ENCODE measurements at places on chromosomes 5 and 9.

- no peak for DNase-seq
Observed at GRCh38 chr9:132531710-132532570, 50.5 kb upstream of the BARHL1 start.

GRCh38 chr9:107952773-107953172, 463.2 kb upstream of the KLF4 start:
- no peak for DNase-seq

- no peak for DNase-seq
Observed at GRCh38 chr5:151682751-151683331, 3.9 kb downstream of the SPARC start.

GRCh38 chr9:19101203-19101602, 1.5 kb downstream of the HAUS6 start:
- DNase-seq, result no peak

- DNase-seq, result no peak
Observed at GRCh38 chr9:106438928-106439327, 424.0 kb upstream of the ZNF462 start.

DNA sequence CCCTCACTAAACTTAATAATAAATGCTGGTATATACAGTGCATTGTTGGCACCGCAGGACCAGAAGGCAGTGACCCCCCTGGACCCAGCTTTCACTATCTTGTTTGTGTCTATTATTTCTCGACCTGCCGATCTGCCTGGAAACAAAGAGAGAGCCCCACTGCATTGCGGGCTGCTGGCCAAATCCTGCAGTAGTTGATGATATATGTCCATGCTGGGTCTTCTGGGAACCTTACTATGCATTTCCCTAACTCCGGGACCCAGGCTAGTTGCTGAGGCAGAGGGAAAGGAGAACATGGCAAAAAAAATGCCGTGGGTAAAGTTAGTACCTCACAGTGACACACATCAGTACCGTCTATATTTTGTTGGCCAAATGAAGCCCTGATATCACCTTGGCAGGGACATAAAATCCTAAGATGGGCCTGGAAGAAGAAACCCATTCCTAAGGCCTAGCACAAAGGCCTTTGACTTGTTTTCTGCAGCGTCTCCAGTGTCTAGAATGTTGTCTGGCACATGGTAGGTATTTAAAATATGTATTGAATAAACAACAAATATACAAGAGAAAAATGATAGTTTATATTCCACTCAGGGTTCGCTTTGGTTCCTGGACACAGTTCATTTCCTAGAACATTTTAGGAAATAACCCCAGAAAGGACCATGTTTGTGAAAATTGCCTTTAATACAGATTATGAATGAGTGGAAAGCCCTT, 46.1 kb downstream of the NMUR2 start:
- no peak for DNase-seq

GRCh38 chr5:113487781-113488644, at the start of gene MCC:
MCC (minus strand) TSS chr5:113488453.
- DNase-seq, result peak; percentile 18

- DNase-seq, result peak; percentile 2
Observed at GRCh38 chr5:137695651-137696428, 40.0 kb downstream of the KLHL3 start.

GRCh38 chr5:8114597-8115266, 245.8 kb downstream of the MTRR start:
- no peak for DNase-seq

GRCh38 chr5:38543886-38544285, 12.6 kb downstream of the LIFR start:
- DNase-seq, result no peak

DNA sequence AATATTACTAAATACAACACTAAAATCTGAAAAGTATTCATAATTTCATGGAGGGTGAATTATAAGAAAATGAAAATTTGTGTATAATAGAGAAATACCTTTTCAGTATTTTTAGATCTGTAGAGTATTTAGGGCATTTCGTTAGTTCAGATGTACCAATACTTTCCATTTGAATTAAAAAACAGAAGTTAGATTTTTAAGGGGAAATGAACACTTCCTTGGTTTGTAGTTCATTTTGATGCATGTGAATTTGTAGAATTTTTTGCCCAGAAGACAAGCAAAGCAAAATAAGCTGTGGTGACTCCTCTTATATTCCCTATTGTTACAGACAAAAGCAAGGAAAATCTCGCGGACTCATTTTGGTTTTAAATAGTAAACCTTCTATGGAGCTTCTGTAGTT, 209.0 kb upstream of the RPS23 start:
- DNase-seq, result no peak

DNA sequence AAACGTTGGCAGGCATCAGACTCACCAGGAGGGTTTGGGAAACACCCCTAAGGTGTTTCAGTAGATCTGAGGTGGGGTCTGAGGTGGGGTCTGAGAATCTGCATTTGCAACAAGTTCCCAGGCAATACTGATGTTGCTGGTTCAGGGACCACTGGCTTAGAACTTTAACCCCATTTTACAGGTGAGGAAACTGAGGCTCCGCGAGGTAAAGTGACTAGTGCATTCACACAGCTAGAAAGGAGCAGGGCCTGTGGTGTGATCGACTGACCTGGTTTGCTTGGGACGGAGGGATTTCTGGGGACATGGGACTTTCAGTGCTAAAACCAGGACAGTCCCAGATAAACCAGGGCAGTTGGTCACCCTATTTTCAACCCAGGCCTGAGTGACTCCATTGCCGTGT, 81.4 kb upstream of the ZNF618 start:
- DNase-seq, result no peak

- no peak for DNase-seq
Observed at GRCh38 chr5:58317808-58318207, 142.1 kb downstream of the PLK2 start.

GRCh38 chr9:137759649-137760321, 117.8 kb upstream of the CACNA1B start:
- no peak for DNase-seq

DNA sequence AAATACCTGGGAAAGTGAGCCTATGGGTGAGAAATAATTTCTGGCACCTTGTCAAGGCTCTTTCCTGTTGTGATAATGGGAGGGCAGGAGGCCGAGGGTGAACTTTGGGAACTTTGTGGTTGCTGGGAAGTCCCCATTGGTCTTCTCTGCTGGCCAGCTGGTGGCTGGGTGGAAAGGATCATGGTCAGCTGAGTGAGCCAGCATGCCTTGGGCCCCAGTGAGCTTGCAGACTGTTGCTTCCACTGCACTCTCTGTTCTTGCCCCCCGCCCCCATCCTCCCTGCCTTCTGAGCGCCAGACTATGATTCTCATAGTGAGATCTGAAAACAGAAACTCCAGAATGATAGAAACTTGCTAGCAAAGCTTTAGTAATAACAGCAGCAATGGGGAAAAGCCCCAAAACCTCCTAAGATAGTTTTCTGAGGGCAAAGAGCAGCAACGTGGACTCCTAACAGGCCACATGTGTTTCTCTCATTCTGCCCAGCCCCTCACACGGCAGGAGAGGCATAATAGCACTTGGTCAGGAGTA, 139.2 kb upstream of the SMARCA2 start:
- no peak for DNase-seq

DNA sequence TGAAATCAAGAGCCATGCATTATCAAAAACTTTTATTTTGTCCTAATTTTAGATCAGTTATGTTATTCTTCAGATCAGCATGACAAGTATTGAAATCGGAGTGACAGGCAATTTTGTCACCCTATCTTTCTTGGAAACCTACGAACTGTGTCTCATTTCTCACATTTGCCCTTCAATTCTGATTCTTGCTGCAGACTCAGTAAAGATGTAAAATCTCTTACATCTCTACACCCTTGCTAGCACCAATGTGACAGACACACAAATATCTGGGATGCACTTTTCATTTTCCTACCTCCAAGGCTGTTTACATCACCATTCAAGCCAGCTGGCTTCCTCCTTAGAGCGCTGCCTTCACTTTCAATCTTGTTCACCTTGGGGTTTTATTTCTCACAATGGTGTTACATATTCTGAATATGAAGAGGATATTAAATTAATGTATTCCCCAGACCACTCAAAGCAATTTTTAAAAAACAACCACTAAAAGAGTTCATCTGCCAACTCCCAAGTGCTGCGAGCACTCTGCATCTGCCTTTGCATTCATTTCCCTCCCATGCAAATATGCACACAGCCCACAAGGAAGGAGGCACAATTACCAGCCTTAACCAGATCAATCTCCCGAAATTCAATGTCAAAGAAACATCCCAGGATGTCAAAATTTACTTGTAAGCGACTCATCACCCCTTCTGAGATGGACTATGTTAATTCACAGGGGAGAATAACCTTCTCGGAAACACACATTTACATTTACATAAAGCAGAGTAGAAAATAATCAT, 164.3 kb downstream of the ENC1 start:
- no peak for DNase-seq

- no peak for DNase-seq
Observed at GRCh38 chr5:14038341-14038959, 94.0 kb upstream of the DNAH5 start.

DNA sequence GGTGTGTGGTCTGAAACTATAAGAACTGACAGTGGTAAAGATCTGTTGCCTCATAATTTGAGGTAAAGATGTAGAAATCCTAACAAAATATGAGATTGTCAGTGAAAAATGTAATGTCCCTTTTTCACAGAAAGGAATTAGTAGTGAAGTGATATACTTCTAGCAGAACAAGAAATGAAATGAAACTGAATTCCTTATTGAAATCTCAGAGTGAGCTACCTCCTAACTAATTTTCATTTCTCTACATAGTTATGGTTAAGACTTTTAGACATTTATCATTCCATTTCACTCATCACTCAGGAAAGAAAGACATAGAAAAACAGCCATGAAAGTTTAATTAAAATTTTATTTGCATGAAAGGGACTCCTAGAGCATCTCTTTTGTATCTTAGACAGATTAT, 48.7 kb downstream of the TMEM174 start:
- DNase-seq, result no peak

- DNase-seq, result no peak
Observed at GRCh38 chr5:172437445-172438318, 16.6 kb downstream of the SH3PXD2B start.

DNA sequence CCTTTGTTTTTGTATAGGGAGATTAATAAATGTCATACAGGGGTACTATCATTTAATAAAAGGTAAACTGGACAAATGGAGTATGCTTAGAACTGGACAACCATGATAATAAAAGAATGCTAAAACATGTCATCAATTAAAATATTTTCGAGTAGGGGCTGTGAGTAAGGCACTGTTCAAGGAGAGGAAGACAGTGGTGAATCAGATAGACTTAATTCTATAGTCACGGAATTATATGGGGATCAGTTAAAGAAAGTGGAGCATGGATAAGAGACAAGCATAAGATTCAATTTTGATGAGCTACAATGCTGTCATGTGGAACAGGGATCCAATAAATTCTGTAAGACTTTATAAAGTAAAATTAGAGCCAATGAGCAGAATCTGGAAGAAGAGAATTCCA, 104.5 kb downstream of the HMHB1 start:
- no peak for DNase-seq

- no peak for DNase-seq
Observed at GRCh38 chr9:89661391-89661949, 56.7 kb downstream of the GADD45G start.

DNA sequence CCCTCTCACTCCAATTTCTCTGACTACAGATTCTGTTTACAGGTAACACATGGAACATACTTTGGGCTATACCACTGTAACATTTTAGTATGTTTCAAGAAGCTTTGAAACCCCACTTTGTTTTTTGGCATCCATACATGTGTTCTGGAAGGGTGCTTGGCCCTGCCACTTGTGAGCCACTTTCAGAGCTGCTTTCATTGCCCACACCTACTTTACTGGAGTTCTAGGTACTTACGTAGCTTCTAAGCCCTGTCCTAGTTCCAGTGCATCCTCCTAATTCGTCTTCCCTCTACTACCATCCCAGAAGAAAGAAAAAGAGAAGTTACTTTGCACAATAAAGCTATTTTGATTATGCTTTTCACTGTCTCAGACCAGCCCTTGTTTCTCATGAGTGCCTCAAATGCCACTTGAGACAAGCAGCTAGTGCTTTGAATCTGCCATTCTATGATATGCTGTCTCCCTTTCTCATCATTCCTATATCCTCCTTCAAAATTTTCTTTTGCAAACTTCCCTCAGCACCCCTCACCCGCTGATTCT, 26.5 kb upstream of the C5orf47 start:
- no peak for DNase-seq

DNA sequence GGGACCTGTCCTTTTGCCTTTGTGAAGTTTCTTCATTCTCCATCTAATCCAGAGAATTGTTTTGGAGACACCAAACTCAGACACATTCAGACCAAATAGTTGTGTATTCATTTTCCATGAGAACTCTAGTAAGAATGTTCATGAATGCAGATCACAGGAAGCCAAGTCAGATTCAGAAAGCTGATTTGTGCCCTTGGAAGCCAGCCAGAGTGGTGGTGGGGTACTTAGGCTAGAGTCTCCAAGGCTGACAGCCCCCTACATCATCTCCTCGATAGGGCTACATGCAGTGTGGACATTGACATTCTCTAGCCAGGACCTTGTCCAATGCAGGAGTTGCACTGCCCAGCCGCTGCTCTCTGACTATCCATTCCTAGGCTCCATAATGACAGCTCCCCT, 137.6 kb downstream of the UGCG start:
- DNase-seq, result no peak

GRCh38 chr5:154277499-154277898, 87.0 kb downstream of the GALNT10 start:
- DNase-seq, result no peak

GRCh38 chr5:131959906-131960305, 14.4 kb upstream of the MEIKIN start:
- no peak for DNase-seq

GRCh38 chr9:14246951-14247350, 67.0 kb downstream of the NFIB start:
- no peak for DNase-seq

GRCh38 chr5:135019314-135019713, 14.7 kb downstream of the PITX1 start:
- DNase-seq, result no peak

GRCh38 chr9:93962561-93963440, 7.6 kb upstream of the BARX1 start:
- peak; percentile 76 for DNase-seq

DNA sequence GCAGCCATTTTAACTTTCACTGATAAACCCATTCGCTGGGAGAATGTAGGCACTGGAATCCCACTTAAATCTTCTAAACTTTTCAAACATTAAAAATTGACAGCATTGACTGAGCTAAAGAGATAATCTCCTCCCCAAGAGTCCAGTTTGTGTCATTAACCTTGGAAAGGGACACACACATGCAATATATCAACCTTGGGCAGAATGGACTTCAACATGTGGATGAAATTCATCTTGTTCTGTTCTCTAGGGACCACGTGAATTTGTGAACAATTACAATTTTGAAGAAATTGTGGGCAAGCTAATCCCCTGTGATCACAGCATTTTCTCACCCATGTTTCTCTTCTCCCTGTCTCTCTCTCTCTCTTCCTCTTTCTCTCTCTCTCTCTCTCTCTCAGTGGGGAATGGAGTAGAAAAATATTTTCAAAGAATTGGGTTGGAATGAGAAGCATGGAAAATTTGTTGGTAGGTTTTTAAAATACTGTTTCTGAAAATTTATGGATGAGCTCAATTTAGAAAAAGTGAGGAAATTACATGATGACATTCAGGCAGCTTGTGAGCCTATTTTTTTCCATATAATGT, 553.7 kb downstream of the EBF1 start:
- no peak for DNase-seq

GRCh38 chr5:176934309-176934930, 35.3 kb upstream of the HK3 start:
- DNase-seq, result no peak

Data from activated CD4-positive, alpha-beta T cell treated with anti-CD3 and anti-CD28 coated beads, Interleukin-2, amount 50 U/mL, for 1 hour (primary cell).